ENCODE measurements at places on chromosomes 2 and 18.

GRCh38 chr18:26357960-26358359 is 131.7 kb downstream of the TAF4B start:
- DNase-seq, result no peak

GRCh38 chr2:85071096-85071495 is 62.1 kb upstream of the TCF7L1 start:
- no peak for DNase-seq

DNA sequence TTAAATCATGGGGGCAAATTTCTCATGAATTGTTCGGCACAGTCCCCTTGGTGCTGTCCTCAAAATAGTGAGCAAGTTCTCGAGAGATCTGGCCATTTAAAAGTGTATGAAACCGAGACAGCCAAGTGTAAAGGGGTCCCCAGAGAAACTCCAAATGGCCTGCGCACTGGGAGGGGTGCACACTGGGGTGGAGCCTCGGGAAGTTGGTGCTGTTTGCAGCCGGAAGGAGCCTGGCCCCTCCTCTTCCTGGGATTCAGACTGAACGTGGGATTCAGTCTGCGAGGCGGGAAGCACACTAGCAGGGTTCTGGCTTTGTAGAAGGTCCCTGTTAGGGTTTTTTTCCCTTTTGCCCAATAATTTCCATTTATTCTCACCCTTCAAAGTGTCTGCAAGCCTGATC is 48.8 kb downstream of the RABL2A start:
- DNase-seq, result no peak

DNA sequence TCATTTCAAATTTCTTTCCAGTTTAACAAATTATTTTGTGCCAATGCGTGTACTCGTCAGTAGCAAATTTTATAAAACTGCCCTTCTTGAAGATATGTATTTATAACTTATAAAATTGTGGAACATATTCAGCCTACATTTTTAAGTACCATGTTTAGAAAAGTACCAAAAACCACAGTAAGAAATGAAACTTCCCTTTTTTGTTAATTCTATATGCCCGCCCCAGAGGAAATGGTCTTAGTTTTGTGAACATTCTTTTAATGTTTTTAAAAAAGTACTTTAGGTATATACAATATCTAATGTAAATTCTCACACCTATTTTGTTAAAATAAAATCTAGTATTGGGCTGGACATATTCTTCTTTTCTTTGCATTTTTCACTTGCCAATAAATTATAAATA is 1.2 kb downstream of the UGT1A9 start:
- DNase-seq, result no peak

GRCh38 chr2:178796079-178796677 is 11.0 kb downstream of the TTN start:
- no peak for DNase-seq

All from activated T-helper 1 cell treated with anti-CD3 and anti-CD28 coated beads, Interleukin-2, amount 50 U/mL, for 16 hours (primary cell).